ENCODE measurements at places on chromosomes 2 and 18.

GRCh38 chr2:6941299-6942046, 24.3 kb downstream of the RNF144A start:
- no peak for DNase-seq

DNA sequence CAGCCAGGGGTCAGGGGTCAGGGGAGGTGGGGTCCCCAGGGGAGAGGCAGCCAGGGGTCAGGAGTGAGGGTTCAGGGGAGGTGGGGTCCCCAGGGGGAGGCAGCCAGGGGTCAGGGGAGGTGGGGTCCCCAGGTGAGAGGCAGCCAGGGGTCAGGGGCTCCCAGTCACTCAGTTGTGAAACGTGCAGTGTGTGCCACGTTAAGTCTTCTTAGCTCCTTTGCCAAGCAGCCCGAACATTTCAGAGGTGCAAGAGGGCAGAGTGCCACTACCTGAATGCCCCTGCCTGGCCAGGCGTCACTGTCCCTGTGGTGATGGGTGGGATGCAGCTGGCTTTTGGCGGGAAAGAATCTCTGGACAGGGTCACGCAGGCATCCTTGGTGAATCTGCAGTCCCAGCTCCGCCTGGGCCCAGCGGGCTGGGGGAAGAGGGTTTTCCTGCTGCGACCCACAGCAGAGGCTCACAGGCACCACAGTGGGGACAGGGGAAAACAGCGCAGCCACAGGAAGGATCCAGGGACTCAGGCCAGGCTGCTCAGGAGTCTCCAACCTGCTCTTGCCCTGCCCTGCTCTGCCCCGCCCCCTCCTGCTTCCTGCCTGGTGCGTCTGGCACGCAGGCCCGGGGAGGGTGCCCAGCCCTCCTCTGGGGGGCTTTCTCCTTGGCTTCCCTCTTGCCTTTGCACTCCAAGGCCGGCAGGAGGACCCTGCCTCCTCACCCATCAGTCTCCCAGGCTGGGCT, 188.3 kb downstream of the TWIST2 start:
- no peak for DNase-seq

- DNase-seq = no peak
These were observed 18.1 kb downstream of the ABHD3 start for GRCh38 chr18:21686282-21687105.

- DNase-seq = no peak
These were observed 113.6 kb downstream of the MSH2 start for GRCh38 chr2:47516360-47517104.

GRCh38 chr2:179263446-179264367, 925 bp downstream of the SESTD1 start:
- DNase-seq = peak; percentile 83

GRCh38 chr2:191145769-191146471, 4.9 kb downstream of the STAT4 start:
- DNase-seq = no peak

- DNase-seq = no peak
These were observed 211.4 kb downstream of the LDLRAD4 start for GRCh38 chr18:13429884-13430510.

- no peak for DNase-seq
These were observed 93.2 kb downstream of the PDCL3 start for GRCh38 chr2:100655936-100656534.

DNA sequence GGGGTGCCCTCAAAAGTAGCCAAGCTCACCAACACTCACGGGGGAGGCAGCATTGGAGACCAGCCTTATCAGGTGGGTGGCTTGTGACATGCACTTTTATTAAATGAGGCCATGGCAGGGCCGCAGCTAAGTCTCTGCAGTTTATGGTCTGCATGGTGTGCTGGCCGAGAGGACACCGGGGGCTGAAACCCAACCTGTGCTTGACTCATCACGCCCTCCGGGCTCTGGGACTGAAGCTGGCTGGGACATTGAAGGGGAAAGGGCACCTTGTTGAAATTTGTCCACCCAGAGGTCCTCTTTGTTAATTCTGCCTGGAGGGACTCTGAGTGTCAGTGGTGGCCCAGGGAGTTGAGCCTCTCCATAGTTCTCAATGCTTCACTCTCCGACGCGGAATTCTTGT, 17.7 kb upstream of the NTSR2 start:
- DNase-seq = no peak

- no peak for DNase-seq
These were observed 71.3 kb downstream of the FASTKD2 start for GRCh38 chr2:206836722-206837121.

GRCh38 chr2:168566974-168567665, 111.0 kb downstream of the CERS6 start:
- no peak for DNase-seq

- DNase-seq = no peak
These were observed 14.6 kb downstream of the ITM2C start for GRCh38 chr2:230879271-230879882.

DNA sequence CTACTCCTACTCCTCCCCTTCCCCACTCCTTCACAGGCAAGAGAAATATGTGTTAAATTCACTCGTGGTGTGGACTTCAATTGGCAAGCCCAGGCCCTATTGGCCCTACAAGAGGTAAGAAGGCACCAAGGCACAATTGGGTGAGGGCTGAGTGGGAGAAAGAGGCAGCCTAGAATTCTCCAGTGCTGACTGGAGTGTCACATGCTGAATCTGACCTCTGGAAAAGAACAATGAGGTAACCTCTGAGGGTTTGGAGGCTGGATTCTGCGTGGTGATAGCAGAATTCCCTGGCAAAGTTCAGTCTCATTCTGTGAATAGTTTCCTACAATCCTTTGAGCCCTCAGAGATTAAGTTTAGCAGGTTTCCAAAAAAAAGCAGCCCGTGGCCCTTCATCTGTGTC, 6.9 kb downstream of the CENPA start:
- DNase-seq = no peak

DNA sequence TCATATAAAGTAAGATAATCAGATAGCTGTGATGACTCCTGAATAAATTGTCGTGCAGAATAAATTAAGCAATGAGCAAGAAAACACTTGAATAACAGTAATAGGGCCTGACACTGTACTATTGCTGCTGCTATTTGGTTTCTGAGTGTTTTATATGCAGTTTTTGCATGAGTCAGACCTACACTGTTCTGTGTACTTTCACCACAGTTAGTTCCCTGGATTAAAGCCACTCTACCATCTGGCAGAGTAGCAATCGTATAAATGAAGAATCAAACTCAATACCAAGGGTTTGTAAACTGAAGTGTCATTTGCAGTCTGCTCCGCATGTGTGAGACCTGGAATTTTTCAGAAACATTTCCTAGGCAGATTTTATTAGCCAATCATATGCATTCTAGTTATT, 398.6 kb upstream of the CDH7 start:
- no peak for DNase-seq

- DNase-seq = no peak
These were observed 179.6 kb downstream of the ZBTB7C start for GRCh38 chr18:48229552-48229981.

GRCh38 chr2:223197046-223197445, 145.1 kb downstream of the KCNE4 start:
- DNase-seq = no peak

DNA sequence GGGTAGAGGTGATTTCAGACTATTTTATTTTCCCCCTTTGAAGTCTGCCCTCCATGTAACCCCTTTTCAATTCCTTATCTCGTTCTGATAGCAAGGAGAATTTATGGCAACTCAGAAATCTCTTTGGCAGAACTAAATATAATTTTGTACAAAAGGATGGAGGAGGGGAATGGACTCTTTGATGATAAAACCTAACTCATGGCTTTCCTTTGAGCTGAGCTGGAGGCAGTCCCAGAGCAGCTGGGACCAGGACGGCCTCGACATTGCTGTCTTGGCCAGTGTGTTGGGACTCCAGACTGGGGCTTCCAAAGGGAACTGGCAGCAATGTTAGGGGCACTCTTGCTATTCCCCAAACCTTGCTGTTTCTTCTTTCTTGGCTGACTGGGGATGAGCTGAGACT, 47.7 kb downstream of the PAX8 start:
- DNase-seq = peak; percentile 44

DNA sequence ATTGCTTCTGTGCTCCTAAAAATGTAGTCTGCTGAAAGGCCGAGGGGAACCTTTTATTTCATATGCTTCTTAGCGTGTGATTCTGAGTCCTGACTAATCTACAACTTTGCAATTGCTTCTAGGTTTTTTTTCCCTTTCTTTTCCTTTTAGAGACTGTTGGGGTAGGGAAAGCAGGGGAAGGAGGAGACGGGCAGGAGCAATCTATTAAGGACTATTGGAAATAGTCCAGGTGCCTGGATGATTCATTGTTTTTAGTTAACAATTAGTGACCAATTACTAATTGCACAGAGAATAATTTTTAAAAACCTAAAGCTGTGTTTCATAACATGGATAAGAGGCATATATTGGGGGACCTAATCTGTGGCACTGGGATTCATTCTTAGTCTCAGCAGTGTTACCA, 49.4 kb upstream of the STON1 start:
- no peak for DNase-seq

DNA sequence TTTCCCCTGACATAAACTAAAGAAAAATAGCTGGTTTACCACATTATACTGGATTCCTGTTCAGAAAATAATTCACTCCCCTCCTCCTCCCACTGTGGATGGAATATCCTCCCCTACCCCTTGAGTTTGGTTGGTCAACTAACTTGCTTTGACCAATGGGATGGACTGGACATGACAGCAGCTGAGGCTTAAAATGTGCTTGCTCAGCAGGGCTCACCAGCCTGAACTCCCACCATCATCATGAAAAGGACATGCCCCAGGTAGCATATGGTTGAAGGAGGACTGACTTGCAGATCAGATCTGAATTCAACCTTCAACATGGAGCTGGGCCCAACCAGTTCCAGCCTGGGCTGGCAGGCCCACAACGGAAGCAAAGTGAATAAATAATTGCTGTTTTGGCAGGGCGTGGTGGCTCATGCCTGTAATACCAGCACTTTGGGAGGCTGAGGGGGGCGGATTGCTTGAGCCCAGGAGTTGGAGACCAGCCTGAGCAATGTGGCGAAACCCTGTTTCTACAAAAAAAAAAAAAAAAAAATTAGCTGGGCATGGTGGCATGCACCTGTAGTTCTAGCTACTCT, 284.4 kb downstream of the AFF3 start:
- DNase-seq = no peak

DNA sequence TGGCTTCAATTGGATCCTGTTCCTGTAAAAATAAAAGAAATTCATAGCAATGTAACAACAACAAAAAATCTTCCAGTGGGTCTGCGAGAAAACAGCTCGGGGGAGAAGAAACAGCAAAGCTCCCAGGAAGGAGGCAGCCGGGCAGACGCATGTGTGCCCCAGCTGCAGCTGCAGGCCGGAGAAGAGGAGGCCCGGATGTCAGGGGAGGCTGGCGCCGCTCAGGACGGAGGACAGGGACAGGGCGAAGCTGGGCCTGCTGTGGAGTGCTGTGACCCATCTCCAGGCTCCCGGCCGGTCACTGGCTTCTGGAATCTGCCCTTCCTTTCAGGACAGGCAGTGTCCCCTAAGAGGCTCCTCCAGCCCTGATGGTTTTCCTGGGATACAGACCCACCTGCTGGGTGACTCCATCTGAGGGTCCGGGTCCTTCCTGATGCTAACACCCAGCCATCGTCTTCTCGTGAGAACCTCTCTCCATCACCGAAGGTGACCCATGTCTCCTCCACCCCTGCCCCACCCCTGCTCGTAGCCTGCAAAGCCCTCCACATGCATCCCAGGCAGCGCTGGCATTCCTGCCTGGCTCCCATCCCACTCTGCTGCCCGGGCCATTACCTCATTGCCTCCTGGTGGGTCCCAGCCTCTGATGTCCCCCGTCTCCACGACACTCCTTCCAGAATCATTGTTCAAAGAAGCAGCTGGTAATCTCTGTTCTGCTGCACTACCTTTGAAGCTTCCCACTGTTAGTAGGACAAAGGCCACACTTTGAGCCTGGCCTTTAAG, 145.4 kb upstream of the TWIST2 start:
- DNase-seq = no peak

Measured in testis (tissue), 5 donors.